ENCODE measurements at places on chromosomes 5 and 9. TPM values are rescaled to one million over a fixed set of nuclear protein-coding genes. Genes with fewer than 3 reads are reported as not detected.

Gene LCN1
- not detected for total RNA-seq

Gene RPS23
- 2,235 TPM for total RNA-seq

Gene GOLM1
- 5.9 TPM for total RNA-seq

Gene TMEM215
- total RNA-seq, result not detected

Gene ADGRD2
- not detected for total RNA-seq
